ENCODE measurements at places on chromosomes 11 and 22.
A peak's percentile ranks its signal among the peaks of the same experiment; 100 is the strongest.

DNA sequence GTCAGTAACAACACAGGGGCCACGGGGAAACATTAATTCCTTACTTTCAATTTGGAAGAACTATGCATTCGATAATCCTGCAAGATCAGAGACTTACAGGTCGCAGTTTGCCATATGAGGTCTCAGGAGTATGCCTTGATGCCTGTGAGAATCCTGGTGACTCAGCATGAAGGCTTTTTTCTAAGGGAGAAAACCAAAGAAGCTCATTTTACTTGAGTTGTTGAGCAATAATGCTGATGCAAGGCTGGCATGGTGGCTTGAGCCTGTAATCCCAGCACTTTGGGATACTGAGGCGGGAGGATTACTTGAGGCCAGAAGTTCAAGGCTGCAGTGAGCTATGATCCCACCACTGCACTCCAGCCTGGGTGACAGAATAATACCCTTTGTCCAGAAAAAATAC, 26.6 kb downstream of the ATG16L2 start:
- DNase-seq, result peak; percentile 73

DNA sequence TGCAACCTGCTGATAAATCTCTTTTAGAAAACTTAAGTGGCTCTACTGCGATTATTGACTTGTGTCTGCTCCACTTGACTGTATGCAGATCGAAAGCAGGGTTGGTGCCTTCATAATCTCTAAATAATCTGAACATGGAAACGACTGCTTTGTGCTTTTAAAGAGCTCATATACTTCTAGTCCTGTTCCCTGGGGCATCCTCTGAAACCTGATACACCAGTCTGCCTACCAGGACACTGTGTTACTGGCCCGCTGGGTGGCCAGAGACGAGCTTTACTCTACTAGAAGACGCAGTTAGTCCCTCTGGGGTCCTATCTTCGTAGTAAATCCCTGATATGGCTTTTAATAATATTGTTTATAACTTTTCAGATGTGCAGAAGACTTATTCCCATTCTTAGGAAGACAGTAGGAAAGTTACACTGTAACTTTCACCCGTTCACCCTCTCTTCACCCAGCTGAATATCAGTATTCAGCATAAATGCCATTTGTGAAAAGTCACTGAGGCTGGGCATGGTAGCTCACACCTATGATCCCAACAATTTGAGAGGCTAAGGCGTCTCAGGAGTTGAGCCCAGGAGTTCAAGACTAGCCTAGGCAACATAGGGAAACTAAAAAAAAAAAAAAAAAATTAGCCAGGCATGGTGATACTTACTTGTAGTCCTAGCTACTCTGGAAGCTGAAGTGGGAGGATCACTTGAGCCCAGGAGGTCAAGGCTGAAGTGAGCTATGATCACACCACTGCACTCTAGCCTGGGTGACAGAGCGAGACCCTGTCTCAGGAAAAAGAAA, 9.0 kb upstream of the HTR3B start:
- no peak for DNase-seq

DNA sequence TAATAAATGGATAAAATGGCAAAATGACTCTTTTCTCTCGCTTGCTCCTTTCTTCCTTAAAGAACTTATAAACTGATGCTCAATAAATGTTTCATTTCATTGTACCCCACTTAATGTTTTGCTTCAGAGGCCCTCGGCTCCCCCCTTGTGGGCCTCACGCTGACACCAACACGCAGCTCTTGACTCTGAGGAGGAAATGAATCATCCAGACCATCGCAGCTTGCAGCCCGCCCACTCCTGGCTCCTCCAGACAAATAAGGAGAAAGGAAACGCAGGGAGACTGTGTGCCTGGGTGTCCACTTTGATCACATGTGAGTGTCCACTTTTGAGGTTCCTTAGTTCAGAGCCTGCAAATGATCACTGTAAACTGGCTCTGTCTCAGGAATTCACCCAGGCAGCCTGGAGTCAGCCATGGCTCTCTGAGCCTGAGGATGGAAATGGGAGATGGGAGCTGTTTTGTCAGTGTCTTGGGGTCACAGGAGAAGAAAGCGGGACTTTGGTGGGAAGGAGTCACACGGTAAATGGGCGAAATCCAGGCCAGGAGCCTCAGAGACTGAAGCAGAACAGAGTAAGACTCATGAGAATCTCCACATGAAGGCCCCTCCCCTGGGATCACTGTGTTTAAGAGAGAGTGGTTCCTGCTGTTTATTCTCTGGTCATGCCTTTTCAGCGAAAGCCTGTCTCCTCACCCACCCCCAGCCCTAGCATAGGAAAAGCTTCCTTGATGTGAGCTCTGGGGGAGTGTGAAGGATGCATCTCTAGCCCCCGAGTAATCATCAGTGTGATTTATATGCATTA, 96.5 kb downstream of the CWC15 start:
- peak; percentile 87 for DNase-seq

- no peak for DNase-seq
These were observed 2.9 kb upstream of the MMP3 start for GRCh38 chr11:102846292-102846691.

DNA sequence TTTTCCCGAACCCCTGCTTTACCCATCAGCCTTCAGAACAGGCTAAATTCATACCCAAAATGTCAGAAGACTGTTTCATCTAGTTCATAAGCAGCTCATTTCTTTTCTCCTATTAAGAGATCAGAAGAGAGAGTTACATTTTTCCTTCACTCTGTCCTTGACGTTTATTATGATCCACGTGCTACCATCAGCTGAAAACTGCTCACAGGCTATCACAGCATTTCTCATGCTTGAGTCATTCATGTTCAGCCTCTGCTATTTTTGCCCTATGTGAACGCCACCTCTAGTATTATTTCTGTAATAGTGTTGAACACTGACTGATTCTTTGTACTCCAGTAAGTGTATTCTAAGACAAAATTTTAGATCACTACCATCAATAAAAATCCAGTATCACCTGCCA, 51.9 kb downstream of the SLC1A2 start:
- DNase-seq, result no peak

- DNase-seq, result no peak
These were observed 13.3 kb downstream of the ZDHHC5 start for GRCh38 chr11:57681168-57681567.

DNA sequence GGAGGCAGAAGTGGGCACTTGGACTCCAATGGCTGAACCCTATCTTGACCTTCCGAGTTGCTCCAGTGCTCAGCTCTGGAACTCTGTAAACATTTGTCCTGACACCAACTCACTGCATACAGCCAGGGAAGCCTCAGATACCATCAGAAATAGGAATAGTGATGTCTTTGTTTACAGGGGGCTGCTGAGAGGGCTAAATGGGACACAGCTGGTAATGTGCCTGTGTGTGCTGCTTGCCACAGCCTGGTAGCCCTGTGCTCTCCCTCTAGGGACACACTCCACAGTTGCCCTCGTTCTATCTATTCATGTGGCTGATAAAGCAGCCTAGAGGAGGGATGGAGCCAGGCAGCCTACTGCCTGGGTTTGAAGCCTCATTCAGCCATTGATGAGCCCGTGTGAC, 559.8 kb downstream of the MIAT start:
- no peak for DNase-seq

DNA sequence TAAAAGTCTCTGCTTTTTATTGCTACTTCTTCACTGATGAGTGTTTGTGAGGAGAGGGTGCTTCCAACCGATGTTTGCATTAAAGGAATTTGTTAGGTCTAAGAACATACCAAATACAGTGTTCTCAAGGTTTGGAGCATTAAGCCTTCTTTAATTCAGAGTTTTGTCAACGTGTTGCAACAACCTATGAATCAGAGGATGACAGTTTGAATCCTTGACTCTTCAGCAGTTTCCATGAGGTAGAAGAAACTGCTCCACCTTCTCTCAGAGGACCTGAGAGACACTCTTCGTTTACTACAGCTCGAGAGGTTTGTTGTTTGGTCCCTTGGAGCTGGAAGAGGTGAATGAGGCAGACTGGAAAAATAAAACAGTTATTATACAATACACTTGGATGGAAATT, 55.7 kb downstream of the NCAM1 start:
- DNase-seq, result no peak

- no peak for DNase-seq
These were observed 43.7 kb downstream of the BSX start for GRCh38 chr11:122937983-122938382.
